ENCODE measurements at places on chromosomes 11 and 22.

GRCh38 chr22:36588285-36588684 lies 59.3 kb upstream of the EIF3D start:
- no peak for DNase-seq

DNA sequence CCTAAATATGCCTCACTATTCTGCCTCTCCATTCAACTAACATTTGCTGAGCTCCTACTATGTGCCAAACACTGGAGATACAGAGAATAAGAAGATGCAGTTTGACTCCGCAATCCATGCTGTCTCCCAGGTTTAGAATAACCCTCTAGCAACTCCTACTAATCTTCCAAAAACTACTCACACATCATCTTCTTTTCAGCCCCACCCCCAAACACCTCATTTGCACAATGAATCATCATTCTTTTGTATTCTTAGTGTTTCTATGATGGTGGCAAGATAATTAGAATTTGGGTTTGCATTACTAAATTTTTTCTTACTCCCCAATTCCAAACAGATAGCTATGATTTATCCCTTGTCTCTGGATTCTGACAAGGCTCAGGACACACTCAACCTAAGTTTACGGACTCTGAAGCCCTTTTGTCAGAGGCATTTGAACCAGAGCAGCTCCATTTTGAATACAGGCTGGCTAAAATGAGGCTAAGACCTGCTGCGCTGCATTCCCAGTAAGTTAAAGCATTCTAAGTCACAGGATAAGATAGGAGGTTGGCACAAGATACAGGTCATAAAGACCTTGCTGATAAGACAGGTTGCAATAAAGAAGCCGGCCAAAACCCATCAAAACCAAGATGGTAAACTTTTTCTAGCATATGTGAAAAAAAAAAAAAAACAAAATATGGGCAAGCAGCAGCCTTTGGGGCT lies 1038.9 kb downstream of the DLG2 start:
- DNase-seq = no peak

GRCh38 chr11:124745835-124746620 lies 6.0 kb downstream of the VSIG2 start:
- DNase-seq = no peak

DNA sequence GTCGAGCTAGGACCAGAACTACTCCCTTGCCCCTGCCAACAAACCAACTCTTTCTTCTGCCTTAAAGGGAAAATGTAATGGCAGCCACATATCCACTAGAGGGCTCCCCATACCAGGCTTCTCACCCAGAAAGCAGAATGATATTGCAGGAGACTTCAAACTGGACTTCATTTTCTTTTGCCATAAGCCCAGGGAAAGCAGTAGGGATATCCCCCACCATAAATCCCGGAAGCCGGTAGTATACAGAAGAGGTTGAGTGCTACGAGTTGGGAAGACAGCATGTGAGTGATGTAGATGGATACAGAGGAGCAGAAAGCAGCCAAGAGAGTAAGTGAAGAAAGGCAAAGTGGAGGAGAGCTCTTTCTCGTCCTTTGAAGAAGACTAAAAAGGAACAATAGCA lies 12.1 kb downstream of the PLAAT5 start:
- peak; percentile 68 for DNase-seq

- no peak for DNase-seq
Measured at GRCh38 chr11:3971756-3972404, 116.4 kb downstream of the STIM1 start.

GRCh38 chr22:36419177-36419911 lies 31.6 kb upstream of the MYH9 start:
- no peak for DNase-seq

GRCh38 chr22:22745225-22746060 lies 101.0 kb downstream of the GGTLC2 start:
- DNase-seq = peak; percentile 46

GRCh38 chr11:69099180-69099579 lies 50.4 kb downstream of the TPCN2 start:
- no peak for DNase-seq

- no peak for DNase-seq
Measured at GRCh38 chr11:41133023-41133422, 326.4 kb downstream of the LRRC4C start.

- DNase-seq = no peak
Measured at GRCh38 chr11:59025097-59025496, 61.0 kb upstream of the GLYATL1B start.

DNA sequence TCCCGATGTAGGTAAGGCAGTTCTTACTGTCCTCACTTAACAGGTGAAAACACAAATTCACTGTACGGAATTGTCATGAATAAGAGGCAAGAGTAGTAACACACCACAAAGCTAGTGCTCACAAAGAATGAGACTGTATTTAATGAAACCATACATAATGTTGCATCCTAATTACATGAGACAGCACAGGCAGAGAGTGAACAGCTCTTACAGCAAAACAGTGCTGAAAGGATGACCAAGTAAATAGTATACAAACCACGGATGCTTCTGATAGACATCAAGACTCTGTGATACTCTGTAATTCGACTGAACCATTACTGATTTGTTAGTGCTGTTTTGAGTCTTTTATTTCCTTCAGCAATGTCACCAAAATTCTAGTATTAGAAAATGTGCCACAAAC lies 282.3 kb downstream of the TTC28 start:
- no peak for DNase-seq

DNA sequence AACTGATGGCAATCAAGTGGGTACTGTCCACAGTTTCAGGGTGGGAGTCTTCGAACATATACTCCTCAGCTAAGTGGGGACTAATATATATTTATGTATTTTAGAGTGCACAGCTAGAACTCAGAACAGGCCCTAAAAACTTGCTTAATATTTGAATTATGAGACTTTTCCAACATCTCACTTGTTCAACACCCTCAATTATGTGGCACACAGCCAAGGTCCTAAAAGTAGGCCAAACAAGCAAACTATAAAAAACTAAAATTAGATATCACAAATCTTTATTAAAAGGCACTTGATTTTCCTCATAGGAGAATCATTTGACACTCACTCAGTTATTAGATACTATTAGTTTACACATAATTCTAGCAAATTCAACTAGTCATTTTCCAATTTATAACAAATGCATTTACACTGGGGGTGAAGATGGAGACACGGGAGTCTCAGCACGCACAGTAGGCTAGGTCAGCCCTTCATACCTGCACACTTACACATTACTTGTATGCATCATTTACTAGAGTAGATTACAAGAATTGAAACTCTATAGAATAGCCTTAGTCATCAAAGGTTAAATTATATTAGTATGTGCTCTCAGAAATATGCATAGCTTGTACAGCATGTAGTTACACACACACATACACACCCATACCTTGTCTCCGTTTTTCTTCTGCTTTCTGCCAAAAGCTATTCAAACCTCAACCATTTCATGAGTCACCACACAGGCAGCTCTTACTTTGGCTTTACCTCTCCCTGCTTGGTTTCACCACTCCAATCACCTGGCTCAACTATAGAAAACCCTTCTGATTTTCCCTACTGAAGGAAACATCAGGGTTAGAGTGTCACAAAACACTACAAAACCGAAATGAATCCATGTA lies 171.5 kb downstream of the SBF2 start:
- no peak for DNase-seq

- DNase-seq = no peak
Measured at GRCh38 chr11:112878033-112878601, 83.1 kb upstream of the NCAM1 start.

DNA sequence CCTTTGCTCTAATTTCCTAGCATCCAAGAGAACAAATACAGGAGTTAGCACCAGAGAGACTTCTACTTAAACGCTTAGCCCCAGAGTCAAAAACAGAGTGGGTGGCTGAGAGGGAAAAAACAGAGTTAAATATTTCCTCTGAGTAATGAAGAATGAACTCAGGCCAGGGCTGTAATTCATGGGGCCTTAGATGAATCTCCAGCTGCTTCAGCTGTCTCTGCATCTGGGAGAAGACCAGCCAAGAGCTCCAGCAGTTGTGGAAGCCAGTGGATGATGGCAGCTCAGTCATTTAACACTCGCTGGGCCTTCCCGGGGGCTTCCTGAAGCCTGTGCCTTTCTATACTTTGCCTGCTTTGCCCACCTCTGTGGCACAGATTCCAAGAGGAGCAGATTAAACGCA lies 5.7 kb upstream of the ADAMTS15 start:
- DNase-seq = no peak

- DNase-seq = no peak
Measured at GRCh38 chr11:8694137-8694536, 11.5 kb downstream of the RPL27A start.

- no peak for DNase-seq
Measured at GRCh38 chr22:40224702-40225101, 47.0 kb downstream of the TNRC6B start.

DNA sequence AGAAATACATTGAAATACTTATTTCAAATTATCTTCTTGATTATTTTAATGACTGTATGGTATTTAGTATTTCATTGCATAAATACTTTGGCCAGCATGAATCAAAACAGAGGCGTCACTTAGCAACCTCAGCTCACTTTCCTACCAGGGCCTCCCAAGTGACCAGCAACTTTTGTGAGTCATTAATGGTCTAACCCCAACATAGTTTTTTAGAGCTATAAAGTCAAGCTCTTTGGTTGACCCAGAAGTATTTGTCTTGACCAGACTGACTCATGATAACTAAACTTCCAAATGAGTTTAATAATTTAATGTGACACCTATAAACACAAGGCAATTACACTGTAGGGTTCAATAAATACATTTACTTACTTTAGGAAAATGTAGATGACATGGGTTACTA lies 27.9 kb upstream of the RBMXL2 start:
- DNase-seq = no peak

DNA sequence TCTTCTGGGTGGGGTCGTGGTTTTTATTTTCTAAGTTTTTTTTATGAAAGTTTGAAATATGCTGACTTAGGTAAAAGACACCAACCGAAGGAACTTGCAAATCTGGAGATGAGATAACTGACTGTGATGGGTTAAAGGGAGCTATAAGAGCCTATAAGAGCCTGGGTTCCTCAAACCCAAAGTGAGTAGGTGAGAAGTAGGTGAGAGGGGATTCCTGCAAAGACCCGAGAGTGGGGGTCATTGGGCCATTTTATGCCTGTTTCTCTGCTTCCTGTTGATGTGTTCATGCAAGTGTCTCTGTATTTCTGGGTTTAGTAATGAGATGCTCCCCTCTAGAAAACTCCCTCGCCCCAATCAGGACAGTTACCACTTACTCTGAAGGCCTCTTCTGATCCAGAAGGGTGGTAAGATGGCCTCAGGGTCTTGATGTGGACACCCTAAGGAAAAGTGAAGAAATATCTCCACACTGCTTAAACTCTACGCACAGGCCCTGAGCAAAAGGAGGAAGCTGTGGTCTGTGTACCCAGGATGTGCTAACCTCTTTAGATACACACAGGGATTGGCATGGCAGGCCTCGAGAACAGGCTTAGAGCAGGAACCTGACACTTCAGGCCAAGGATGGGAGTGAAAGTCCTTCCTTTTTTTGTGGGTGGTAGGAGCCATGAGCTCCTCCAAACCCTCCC lies 1.8 kb downstream of the FLI1 start:
- peak; percentile 37 for DNase-seq

- DNase-seq = no peak
Measured at GRCh38 chr11:23688835-23689234, 808.0 kb upstream of the LUZP2 start.

DNA sequence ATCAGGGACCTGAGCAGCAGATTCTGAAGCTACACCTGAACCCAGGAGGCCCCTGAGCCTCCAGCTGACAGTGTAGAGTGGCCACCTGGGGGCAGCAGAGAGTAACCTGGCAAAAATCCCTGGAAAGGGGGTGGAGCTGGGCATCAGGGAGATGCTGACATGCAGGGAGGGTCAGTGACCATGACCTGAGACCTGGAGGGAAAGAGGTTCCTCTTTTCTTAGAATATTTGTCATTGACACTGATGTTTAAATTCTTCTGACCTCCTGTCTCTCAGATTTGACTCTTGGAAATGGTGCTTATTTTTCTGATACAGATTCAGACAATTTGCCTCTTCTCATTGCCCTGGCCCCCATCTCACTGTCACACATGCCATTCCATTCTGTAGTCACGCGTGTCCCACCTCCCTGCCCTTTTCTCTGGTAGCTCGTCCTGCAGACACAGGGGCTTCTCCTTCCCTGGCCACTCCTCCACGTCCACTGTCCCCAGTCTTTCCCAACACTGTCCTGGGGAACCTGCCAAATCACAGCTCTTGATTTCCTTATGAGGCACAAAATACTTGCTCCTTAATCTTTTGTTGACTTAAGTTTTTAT lies 117.2 kb upstream of the IGLL5 start:
- DNase-seq = peak; percentile 17

DNA sequence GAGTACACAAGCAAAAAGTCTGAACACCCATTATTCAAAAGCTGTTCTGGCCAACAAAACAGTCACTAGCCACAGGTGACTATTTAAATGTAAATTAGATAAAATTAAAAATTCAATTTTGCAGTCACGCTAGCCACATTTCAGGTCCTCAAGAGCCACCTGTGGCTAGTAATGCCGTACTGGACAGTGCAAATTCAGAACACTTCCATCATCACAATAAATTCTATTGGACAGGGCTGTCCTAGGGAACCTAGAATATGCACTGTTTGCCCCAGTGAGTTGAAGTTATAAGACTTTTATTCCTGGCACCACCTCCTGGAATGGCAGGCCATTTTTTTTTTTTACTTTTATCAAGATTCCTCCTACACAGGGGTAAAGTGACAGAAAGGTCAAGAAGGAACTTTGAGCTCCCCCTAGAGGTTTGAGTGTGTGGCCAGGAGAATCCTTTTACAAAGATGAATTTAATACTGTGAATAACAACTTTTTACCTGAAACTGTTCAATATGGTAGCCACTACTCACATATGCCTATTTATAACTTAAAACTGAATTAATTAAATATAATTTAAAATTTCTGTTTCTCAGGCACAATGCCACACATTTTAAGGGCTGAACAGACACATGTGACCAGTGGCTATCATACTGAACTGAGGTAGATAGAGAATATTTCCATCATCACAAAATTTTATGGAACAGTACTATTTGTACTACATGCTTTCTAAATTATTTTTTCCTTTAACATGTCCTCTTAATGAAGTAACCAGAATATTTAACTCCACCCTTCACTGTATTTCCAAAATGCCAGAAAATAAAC lies 6.5 kb downstream of the MSANTD2 start:
- no peak for DNase-seq

DNA sequence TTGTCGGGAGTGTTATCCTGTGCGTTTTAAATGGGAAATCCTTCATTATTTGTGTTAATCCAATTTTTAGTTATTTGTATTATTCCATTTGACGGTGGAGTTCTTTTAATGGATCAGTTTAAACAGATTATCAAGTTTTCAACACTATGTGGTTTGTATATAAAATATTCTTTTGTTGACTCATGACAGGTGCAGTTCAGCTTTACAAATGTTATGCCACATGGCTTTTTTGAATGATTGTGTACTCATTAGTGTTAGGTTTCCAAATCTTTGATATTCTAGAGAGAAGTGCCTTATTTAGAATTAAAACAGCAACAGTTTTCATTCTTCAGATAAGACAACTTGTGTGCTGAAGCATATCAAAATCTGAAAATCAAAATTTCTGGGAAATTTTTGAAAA lies 2.4 kb downstream of the JAM3 start:
- DNase-seq = no peak

GRCh38 chr11:120013325-120014250 lies 124.3 kb downstream of the TRIM29 start:
- peak; percentile 66 for DNase-seq

- no peak for DNase-seq
Measured at GRCh38 chr11:45037434-45038005, 86.8 kb upstream of the TP53I11 start.
